ENCODE measurements at places on chromosomes 3 and 15.

DNA sequence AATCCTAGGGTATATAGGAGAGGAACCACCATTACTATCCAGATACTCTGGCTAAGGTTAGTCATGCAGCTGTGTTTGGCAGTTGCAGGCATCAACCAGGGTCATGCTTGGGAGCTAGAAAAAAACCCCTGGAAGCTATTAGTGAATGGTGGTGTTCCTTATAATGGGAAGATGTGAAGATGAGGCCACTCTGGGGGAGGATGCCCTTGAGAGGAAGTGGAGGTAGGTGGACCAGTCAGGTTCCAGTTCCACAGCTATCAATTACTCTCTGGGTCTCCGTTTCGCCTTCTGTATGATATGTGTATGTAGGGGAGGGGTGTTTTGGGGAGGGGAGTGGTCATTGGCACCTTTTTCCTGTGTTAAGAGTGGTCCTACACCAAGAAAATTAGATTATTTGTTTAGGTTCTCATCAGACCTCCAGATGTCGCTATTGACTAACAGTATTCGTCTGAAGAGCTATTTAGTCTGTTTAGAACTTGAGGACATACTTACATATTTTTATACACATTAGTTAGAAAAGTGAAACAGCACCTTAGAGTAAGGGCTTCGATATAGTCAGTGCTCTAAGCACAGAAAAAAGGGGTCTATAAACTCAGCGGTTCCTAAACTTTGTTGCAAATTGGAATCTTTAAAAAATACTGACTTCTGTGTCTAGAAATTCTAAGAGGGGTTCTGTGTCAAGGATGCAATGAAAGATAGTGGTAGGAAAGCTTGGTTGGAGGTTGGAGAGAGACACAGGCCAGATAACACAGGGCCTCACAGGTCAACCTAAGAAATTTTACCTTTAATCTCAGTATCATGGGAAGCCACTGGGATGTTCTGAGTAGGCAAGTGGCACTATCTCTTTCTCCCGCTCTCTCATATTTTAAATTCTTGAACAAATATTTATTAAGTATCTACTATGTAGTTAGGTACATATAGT, 9.1 kb upstream of the HPS3 start:
- no peak for DNase-seq

DNA sequence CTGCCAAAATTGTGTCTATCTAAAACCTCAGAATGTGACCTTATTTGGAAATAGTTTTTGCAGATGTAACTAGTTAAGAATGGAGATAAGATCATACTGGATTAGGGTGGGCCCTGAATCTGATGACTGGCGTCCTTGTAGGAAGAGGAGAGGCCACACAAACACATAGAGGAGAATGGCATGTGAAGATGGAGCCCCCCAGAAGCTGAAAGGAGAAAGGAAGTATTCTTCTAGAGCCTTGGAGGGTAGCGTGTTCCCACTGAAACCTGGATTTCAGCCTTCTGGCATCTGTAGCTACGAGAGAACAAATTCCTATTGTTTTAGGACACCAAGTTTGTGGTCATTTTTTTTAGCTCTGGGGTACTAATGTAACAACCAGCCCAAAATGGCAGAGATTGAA, 423.0 kb upstream of the TPM1 start:
- DNase-seq = no peak

DNA sequence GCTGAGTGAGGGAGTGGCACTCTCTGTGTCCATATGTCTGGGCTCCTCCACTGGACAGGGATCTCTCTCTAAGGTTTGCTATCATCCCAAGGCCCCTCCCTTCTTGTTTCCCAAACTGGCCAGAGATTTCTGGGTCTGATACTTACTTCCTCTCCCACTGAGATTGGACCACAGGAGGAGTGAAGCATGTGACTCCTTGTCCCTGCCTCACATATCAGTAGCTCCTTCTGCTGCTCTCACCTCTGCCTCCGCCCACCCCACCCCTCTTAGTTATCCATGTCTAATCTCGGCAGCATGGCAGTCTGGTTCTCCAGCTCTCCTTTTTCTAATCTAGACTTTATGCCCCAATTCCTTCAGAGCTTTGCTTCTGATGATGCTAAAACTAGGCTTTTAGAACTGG, 223.1 kb downstream of the RPLP1 start:
- DNase-seq = no peak

DNA sequence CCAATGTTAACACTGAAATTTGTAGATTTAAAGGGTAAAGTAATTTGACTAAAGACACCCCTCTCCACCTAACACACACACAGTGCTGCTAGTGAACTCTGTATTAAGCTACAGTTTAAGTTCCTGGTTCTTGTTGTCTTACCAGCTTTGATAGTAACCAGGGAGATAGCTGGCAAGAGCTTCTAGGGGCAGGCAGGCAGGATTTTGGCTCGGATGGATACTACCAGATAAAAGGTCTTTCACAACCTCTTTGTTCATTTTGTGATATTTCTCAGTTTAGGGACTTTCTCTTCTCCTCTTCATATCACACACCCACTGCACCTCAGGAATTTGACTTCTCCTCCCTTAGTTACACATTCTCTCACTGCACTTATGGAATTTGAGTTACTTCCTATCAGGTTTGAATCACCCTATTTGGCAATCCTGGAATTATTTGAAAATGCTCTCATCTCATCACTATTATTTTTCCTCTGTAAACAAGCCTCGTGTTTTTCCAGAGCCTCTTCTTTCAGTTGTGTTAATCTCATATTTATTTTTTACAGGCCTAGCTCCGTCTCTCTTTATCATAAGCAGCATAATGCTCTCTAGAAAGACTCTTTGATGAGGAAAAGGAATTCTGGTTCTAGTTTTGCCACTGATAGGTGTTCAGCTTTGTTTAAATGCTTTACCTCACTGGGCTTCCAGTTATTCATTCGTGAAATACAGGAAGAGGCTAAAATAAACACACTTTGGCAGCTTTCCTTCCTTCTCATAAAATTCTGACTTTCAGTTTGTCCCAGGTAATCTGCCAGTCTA, 23.0 kb upstream of the CLDN1 start:
- no peak for DNase-seq

GRCh38 chr3:2504912-2505311, 406.2 kb downstream of the CNTN4 start:
- no peak for DNase-seq

GRCh38 chr3:10551821-10552630, 46.6 kb upstream of the ATP2B2 start:
- peak; percentile 79 for DNase-seq
